ENCODE measurements at places on chromosomes 5 and 9. TPM values are rescaled to one million over a fixed set of nuclear protein-coding genes. Genes with fewer than 3 reads are reported as not detected.

- no peak for DNase-seq
Measured at GRCh38 chr9:99127356-99128132, 22.6 kb downstream of the TGFBR1 start.

DNA sequence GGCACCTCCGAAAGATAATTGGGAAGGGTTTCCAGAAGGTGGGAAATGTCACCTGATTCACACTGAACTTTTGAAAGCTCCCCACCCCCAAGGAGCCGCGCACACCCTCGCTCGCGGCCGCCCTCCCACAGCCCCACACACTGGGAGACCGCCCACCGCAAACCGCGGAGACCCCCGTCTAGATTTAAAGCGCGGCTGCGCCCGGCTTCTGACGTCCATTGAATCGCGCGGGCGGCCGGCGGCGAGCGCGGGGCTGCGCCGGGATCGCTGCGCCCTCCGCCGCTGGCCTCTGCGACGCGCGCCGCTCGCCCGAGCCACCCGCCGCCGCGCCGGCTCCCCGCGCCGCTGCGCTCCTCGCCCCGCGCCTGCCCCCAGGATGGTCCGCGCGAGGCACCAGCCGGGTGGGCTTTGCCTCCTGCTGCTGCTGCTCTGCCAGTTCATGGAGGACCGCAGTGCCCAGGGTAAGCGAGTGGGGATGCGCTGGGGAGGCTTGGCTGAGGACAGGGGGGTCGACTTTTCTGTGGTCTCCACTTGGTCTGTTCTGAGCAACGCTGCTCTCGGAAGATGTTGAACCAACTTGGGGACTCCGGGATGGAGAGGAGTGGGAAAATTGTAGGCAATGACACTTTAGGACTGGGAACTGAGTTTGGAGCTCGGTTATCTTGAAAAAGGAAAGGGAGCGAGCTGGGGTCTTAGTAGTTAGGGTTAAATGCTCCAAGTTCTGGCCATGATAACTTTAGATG is at the start of gene FST:
TSS of gene FST (plus strand) at position 214 of the 743 bp plus-strand sequence. CDS start at position 377, 163 bp downstream.
- no peak for DNase-seq

SMIM33 gene
- total RNA-seq = not detected

HCN1 gene
- total RNA-seq = not detected

GRCh38 chr9:137902646-137903045 is 25.1 kb downstream of the CACNA1B start:
- DNase-seq = no peak

GRCh38 chr5:154776167-154776566 is 21.0 kb downstream of the LARP1 start:
- no peak for DNase-seq

DNA sequence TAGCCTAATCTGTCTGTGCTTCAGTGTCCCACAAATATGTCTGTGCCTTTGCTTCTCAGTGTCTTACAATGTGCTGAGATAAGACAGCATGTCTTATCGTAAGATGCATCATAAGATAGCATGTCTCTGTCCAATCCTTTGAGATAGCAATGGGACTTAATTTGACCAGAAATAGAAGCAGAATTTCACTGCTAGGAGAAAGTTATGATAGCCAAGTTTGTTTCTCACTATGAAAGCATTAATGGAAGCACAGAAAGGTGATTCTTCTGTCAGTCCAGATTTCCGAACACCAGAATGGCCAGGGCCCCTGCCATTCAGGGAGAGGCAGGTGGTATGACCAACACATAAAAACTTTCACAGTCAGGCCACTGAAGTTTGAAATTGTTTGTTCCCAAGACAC is 111.4 kb downstream of the TRIM32 start:
- DNase-seq = no peak

GRCh38 chr5:167754501-167755021 is 536.9 kb upstream of the WWC1 start:
- DNase-seq = peak; percentile 77

SETD9 gene
- 24.5 TPM for total RNA-seq

DNA sequence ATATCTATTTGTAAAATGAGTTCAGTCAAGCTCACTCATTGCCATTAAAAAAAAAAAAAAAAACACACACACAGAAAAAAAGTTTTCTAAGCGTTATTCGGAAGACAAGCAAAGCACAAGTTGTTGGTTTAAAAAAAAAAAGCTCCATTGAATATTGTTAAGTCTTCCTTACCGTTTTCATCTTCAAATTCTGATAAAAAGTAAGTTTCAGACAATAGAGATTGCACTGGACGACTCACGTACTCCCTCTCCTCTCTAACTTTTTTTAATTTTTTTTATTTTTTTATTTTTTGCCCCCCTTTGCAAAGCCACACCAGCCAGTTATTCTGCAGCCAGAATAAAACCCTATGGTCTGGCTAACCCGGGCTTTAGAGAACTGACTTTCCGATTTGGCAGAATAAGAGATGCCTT is 544 bp downstream of the ADAMTS6 start:
- no peak for DNase-seq

GRCh38 chr9:101229606-101230005 is 155.2 kb downstream of the BAAT start:
- no peak for DNase-seq

DNA sequence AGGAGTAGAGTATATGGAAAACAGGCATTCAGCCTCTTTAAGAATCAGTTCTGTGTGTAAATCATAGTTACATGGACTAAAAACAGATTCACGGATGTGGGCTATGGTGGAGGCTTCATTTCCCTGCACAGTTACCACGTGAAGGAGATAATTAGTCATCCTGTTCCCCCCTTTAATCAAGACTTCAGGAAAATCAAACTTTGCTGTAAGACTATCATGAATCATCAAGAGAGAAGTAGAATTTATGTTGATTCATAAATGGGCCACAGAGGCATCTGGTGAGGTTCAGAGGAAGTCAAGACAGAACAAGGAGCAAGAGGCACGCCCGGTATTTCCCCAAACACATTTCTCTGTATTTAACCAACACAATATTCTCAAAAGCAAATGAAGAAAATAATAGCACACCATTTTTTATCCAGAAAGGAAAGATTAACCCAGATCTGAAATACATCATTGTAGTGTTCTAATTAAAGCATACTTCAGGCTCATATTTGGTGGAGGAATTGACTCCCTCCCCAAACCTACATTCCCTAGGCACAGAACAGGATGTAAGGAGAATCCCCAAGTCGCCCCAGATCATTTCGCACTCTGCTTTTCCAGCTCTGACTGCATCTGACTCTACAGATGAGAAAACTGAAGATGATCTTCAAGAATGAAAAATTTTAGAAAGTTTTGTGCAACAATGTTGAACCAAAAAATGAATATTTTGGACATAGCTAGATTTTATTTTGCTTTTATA is 175.8 kb upstream of the GAS1 start:
- DNase-seq = no peak

GRCh38 chr5:4159681-4160080 is 564.0 kb downstream of the IRX1 start:
- DNase-seq = peak; percentile 68

EGFL7 gene
- total RNA-seq = 60.2 TPM

GRCh38 chr5:38226091-38226490 is 32.3 kb upstream of the EGFLAM start:
- no peak for DNase-seq

DNA sequence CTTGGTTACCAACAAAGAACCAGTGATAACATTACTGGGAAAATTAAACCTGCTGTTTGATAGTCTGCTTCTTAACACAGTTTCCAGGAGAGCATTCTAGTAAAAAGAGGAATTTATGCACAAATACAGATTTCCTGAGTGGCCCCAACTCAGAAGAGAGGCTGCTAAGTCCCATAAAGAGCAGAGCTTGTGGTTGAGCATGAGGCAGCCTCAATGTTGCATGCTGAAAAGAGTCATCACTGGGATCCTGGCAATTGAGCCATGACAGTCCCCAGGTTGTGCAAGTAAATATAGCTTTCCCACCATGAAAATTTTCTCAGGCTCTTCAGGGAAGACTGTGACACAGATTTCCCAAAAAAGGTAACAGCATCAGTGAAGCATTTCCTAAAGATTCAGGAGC is 47.5 kb upstream of the ADRB2 start:
- no peak for DNase-seq

GRCh38 chr9:133892193-133892920 is 99.8 kb downstream of the VAV2 start:
- DNase-seq = no peak

PDE8B gene
- not detected for total RNA-seq

DNA sequence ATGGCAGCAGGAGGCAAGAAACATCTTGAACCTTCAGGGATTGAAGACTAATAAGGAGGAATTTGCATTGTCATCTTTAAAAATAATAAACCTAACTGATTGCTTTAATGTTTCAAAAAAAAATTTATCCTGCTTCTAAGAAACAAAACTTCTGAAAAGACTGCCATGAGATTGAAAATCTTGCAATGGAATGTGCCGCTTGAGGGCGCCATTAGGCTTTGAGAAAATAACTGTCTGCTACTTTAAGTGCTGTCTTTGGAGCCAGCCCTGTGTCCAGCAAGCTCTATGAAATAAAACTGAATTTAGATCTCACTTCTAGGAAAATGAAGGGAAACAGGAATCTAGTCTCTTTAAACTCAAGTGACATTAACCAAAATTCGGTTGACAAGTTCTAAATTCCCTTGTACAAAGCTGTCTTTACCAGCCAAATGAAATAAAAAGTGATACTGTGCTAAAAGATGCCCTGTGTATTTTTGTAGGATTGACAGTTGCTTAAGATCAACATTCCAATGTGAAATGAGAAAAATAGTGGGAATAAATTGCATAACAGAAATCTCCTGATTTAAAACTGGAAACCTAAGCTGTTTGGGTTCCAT is 79.4 kb downstream of the ESM1 start:
- peak; percentile 36 for DNase-seq

DNA sequence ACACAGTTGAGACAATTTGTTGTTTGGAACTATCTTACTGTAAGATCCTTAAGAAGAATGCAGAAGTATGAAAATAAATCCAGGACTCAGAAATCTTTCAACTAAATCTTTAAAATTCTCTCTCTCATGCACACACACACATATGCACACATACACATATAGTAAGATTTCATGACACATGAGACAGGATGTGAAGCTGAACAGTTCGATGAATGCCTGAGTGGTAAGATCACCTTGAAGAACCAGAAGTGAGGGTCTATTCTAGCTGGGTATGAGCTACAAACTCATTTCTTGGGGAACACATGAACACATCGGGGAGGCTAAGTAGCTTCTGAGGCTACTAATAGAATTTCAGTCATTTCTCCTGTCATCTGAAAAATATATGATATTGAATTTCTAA is 153.6 kb downstream of the TMC1 start:
- no peak for DNase-seq

GRCh38 chr5:110951373-110951791 is 120.1 kb upstream of the TSLP start:
- DNase-seq = no peak

TAF11L10 gene
- not detected for total RNA-seq

PCDHA6 gene
- not detected for total RNA-seq

Measured in H4 (cell line).